Activated CD4-positive, CD25-positive, alpha-beta regulatory T cell treated with anti-CD3 and anti-CD28 coated beads, Interleukin-2, amount 50 U/mL, for 24 hours (primary cell): ENCODE measurements at places on chromosomes 7 and 10.
A peak's percentile ranks its signal among the peaks of the same experiment; 100 is the strongest.

DNA sequence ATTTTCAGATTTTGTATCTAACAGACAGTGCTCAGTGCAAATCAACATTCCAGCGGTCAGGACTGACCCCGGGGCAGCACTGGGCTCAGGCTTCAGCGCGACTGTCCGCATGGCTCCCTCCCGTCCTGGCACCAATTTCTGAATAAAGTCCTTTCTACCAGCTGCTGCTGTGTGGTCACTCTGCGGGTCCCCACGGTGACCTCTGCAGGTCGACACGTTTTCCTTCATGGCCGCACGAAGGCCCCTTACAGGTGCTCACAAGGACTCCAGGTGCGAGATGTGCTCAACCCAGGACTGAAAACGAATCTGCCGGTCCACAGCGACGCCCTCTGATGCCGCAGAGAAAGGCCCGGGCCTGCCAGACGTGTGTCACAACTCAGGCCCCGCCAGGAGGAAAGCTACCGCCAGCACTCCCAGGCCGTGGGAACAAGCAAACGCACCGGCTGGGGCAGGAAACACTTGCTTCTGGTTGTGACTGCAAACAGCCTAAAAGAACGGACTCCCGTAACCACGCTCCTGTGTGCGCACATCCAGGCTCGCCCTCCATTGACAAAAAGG, 3.7 kb upstream of the UTF1 start:
- ATAC-seq = peak; percentile 37

- ATAC-seq = no peak
These were observed 86.6 kb downstream of the CALN1 start for GRCh38 chr7:72325561-72325960.

DNA sequence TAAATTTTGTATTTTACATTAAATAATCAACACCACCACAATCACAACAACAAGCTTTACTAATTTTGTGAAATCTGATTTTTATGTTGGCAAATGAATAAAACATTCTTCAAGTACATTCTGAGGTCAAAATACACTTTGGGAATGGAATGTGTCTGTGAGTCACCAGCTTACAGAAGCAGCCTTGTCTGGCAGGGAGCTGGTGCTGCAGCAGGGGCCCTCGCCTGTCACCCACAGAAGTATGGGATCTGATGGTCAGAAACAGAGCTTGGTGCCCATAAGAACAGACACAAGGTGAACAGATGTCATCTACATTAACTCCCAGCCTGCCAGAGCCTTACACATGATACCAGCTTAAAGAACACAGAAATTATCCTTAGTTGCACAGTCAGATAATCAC, 496.9 kb downstream of the CCSER2 start:
- ATAC-seq = no peak

DNA sequence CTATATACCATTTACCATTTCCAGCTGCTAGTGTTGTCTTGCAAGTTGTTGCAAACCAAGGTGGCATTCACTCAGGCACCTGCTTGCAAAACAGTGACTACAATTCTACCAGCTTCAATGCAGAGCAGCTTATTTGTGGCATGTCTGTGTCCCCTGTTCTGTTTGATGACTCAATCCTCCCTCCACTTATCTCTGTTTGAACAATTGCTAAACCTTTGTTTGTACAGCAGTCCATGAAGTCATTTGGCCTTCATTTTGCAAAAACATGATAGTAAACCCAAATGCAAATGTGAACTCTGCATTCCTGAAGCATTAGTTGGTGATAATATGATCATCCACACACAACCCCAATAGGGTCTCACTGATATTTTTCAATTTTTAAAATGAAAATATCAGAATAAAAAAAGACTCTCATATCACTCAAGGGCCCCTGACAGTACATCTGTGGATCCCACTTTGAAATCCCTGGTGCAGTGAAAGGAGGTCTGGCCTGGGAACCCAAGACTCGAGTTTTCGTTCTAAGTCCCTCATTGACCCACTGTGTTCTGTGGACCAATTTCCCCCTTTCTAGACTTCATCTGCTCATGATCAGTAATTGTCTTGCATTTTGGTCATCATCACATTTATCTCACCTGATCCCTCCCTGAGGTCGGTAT, 425.4 kb downstream of the RPS24 start:
- no peak for ATAC-seq

DNA sequence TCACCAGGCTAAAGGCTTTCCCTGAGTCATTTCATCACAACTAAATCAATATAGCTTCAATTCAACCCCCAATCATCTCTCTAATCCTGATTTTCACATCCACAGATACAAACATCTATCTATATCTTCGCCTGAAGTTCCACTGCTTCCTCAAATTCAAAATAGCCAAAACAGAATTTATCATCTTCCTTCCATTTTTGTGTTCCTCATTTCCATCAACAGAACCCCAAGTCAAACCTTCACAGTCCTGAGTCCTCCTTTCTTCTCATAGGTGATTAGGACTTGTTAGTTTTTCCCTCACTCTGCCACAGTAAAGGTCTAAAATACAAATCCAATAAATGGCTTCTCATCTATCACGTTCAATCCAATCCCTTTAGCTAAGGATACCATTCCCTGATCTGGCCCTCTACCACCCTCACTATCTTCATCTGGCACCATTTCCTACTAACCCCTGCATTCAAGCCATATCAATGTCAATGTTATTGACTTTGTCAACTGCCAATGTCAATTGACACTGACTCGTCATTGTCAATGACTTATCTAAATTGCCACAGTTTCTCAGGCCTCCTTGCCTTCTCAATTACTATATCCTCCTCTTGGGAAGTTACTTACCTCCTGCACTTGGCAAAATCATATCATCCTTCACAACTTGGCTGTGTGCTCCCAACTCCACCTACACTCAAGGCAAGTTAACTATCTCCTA, 2.6 kb downstream of the HYCC1 start:
- no peak for ATAC-seq
